GM13977 (cell line): ENCODE measurements at places on chromosomes 2 and 18.

DNA sequence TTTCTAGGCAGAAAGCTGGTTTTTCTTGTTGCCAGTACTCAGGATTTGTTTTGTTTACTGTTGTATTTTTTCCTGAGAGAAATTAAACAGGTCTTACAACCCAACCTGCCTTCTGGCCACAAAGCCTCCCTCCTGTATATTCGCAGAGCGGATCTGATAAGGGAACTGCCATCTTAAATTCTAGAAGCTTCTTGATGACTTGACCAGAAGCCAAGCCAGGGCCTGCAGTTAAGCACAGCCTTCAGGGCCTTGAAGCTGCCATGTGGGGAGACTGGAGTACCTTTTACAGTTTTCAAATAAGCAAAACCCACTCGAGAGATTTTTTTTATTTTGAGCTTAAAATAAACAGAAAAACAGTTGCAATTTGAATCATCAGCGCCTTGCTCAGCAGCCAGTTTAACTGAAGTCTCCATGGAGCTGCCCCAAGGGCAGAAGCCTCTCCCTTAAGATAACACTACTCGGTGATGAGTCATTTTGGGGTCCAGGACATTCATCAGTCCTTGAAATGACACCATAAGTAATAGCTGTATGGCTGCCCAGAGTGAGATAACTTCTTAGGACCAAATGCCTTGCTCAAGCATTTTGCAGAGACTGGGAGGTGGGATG, 51.5 kb upstream of the PHLPP1 start:
- peak; percentile 66 for DNase-seq

GRCh38 chr18:21203126-21203525, 38.9 kb upstream of the GREB1L start:
- DNase-seq: no peak

- DNase-seq: peak; percentile 11
These were observed 93.5 kb upstream of the SLC14A2 start for GRCh38 chr18:45521777-45522176.

GRCh38 chr18:72651033-72651432, 106.9 kb upstream of the CBLN2 start:
- no peak for DNase-seq

DNA sequence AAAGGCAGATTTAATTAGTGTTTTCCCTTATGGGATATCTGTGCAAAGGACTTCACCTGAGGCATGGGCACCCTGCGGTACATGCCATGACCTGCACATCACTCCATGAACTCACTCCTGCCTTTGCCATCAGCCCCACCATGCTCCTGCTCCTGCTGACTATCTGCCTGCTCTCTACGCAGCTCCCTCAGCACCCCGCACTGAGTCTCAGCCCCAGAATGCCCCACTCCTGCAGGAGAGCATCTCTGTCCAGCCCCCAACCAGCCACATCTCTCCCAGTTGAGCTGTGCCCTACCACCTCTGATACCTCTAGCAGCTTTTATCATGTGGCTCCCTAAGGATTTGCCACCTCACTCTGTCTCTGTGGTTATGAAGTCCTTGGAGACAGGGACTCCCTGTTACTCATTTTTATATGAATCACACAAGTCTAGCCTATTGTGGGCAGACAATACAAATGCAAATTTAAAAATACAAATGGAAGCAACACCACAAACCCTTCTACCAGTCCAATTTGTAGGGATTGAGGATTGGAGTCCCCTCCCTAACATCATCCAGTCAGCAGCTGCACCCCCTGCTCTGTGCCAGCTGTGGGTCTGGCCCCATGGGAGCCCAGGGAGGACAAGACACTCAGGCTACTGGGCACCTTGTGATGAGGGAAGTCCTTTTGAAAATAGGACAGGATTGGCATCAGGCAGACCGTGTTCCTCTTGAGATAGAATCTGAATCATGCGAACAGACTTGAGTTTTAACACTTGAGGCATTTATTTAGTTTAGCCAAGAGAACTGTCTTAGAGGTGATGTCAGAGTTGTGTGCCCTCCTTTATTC, 689.6 kb upstream of the HS6ST1 start:
- no peak for DNase-seq

- DNase-seq: no peak
These were observed 42.9 kb upstream of the RIT2 start for GRCh38 chr18:43158381-43158780.

DNA sequence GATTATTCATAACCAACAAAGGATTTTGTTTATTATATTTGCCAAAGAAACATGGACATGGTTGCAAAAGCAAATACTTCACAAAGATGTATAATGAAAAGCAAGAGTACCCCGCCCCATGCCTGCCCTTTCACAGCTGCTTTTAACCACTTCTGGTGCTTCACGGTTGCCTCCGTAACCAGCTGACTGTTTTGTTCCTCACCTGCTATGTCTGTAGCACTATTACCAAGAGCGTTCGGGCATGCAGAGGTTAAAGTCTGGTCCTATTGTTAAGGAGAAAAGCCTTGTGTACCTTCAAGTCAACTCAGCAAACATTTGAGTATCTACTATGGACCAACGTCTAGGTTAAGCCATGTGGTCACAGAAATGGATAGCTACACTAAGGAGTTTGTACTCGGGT, 115.2 kb upstream of the FOSL2 start:
- no peak for DNase-seq

DNA sequence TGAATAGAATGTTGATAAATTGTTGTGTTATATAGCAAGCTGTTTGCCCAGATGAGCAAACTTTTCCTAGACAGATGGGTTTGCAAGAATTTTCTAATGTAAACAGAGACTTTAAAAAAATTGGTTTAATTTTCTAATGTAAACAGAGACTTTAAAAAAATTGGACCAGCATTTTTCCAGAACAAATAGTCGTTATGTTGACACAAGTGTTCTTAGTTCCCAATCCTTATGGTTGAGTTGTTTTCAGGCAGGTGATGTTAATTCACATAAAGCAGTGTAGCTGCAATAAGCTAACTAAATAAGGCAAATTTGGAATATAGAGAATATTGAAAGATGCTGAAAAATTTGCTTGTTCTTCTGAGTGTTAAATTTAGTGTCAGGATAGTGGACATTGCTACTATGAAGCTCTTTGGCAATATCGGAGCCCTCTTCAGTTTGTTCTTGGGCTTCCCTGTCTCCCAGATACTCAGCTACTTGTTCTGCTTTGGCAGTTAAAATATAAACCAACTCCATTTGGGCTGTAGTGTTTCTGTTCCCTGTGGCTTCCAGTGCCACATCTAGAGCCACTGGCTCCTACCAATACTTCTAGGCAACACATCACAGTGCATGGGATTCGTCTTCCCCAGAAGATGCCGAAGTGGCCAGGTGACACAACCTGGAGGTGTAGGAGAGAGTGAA, 105.7 kb downstream of the DYNAP start:
- no peak for DNase-seq

GRCh38 chr2:32863803-32864202, 83.0 kb upstream of the LTBP1 start:
- no peak for DNase-seq

DNA sequence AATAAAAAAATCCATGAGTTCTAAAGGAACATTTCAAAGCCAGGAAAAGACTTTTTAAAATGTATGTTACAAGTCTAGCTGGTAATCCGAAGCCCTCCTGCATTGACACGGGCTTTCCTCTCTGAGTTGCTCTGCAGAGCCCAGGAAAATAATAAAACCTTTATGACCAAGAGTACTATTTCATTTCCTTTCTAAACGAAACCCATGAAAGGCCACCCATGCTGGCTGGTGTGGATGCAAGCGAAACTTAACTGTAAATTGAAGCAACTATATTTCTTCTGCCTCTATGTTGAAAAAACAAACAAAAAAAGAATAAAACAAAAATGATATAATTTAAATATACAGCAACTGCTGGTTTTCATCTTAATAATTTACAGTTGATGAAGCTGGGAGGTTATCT, 41.3 kb upstream of the ZNF532 start:
- DNase-seq: no peak
